ENCODE measurements at places on chromosomes 16 and 17. TPM values are rescaled to one million over a fixed set of nuclear protein-coding genes. Genes with fewer than 3 reads are reported as not detected.

KRT222 gene
- not detected for total RNA-seq

SLC4A1 gene
- total RNA-seq: not detected

TSPAN10 gene
- total RNA-seq: 0.74 TPM

CSH1 gene
- total RNA-seq: not detected

TMEM220 gene
- total RNA-seq: not detected

ALOX15 gene
- total RNA-seq: not detected

MEOX1 gene
- total RNA-seq: 0.28 TPM

TBC1D3H gene
- not detected for total RNA-seq

KRTAP9-8 gene
- not detected for total RNA-seq

CD300A gene
- total RNA-seq: not detected

SUMO2 gene
- 107 TPM for total RNA-seq

HOXB3 gene
- total RNA-seq: 1.4 TPM

Data from airway epithelial cell (primary cell).